ENCODE measurements at places on chromosomes 3 and 15. TPM values are rescaled to one million over a fixed set of nuclear protein-coding genes. Genes with fewer than 3 reads are reported as not detected.

Gene CHRNA5
- total RNA-seq = 1.3 TPM

Gene COLQ
- not detected for total RNA-seq

Gene SLC35G2
- 7.8 TPM for total RNA-seq

Gene RTP1
- total RNA-seq = not detected

Gene LRRIQ4
- total RNA-seq = not detected

All from epithelial cell of alveolus of lung (primary cell).